Placental epithelial cell (primary cell): ENCODE measurements at places on chromosomes 12 and 14. TPM values are rescaled to one million over a fixed set of nuclear protein-coding genes. Genes with fewer than 3 reads are reported as not detected.

Gene RHEBL1
- not detected in 2 replicates for total RNA-seq

Gene SERPINA9
- not detected in 2 replicates for total RNA-seq

Gene IAPP
- not detected in 2 replicates for total RNA-seq

Gene NOVA1
- not detected in 2 replicates for total RNA-seq

Gene MYO1H
- 0.76 and 1.2 TPM in 2 replicates for total RNA-seq

Gene GOLT1B
- 44.4 and 74.1 TPM in 2 replicates for total RNA-seq

Gene PPP4R4
- total RNA-seq, result under 0.01 and 0.54 TPM in 2 replicates

Gene TUNAR
- total RNA-seq, result not detected in 2 replicates

Gene PWP1
- 66.3 and 97.7 TPM in 2 replicates for total RNA-seq

Gene CCDC175
- not detected in 2 replicates for total RNA-seq

Gene SLC39A2
- 1.4 and 3.9 TPM in 2 replicates for total RNA-seq

Gene FGF23
- not detected in 2 replicates for total RNA-seq

Gene CLEC4C
- not detected in 2 replicates for total RNA-seq

Gene MAP1LC3B2
- 0.39 TPM in 1 of 2 replicates, not detected in the other for total RNA-seq

Gene GPRC5D
- 0.22 TPM in 1 of 2 replicates, not detected in the other for total RNA-seq

Gene PRIMA1
- total RNA-seq, result not detected in 2 replicates

Gene LTBP2
- 47.9 and 157 TPM in 2 replicates for total RNA-seq

Gene PRB2
- total RNA-seq, result not detected in 2 replicates

Gene MIPOL1
- 6.1 and 11.8 TPM in 2 replicates for total RNA-seq

Gene GYS2
- not detected in 2 replicates for total RNA-seq

Gene GALNT16
- total RNA-seq, result under 0.01 TPM in 2 replicates

Gene SRGAP1
- 9.0 and 11.7 TPM in 2 replicates for total RNA-seq

Gene AICDA
- total RNA-seq, result 0.11 TPM in 1 of 2 replicates, not detected in the other

Gene EXOC3L4
- not detected in 2 replicates for total RNA-seq

Gene CD163
- not detected in 2 replicates for total RNA-seq

Gene DLST
- 51.1 and 53.4 TPM in 2 replicates for total RNA-seq

Gene GLIPR1L1
- 0.79 TPM in 1 of 2 replicates, not detected in the other for total RNA-seq
